T47D (cell line): ENCODE measurements at places on chromosomes 16 and 17.

- DNase-seq = no peak
Measured at GRCh38 chr16:51137097-51137496, 14.0 kb downstream of the SALL1 start.

GRCh38 chr17:72139212-72139611 lies 18.4 kb downstream of the SOX9 start:
- DNase-seq = no peak

- DNase-seq = peak; percentile 12
Measured at GRCh38 chr16:47110939-47111338, 32.8 kb downstream of the NETO2 start.

- no peak for DNase-seq
Measured at GRCh38 chr16:30866031-30866430, 27.8 kb downstream of the BCL7C start.

GRCh38 chr17:44416558-44417289 lies 27.3 kb upstream of the ITGA2B start:
- DNase-seq = no peak

DNA sequence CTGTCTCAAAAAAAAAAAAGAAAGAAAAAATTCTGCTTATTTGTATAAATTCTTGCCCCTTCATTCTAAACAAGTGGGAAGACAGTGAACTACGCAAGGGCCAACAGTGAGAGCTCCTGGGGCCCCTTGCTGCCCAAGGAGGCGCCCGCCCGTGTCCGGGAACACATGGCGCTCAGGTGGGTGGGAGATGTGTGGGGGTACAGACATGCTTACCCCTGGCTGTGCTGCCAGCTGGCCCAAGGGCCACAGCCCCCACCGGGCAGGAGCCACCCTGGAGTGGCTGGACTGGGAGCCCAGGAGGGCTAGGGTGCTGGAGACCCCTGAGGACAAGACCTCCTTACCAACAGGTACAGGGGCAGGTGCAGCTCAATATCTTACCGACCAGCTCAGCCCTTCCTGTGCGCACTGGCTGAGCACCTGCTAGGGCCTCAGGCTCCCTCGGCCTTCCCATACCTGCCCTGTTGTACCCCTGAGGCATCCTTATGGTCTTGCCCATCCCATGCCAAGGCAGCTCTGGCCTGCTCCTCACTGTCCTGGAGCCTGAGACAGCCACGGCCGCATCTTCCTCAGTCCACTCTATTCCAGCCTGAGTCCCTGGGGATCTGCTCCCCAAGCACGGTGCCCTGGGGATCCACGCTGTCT lies 56.2 kb downstream of the CCDC57 start:
- DNase-seq = no peak
